ENCODE measurements at places on chromosomes 5 and 9.

GRCh38 chr9:94860678-94861588 is 134.4 kb downstream of the AOPEP start:
- DNase-seq: peak; percentile 86

GRCh38 chr9:127979333-127980059 is 1.3 kb downstream of the EEIG1 start:
- DNase-seq: no peak

DNA sequence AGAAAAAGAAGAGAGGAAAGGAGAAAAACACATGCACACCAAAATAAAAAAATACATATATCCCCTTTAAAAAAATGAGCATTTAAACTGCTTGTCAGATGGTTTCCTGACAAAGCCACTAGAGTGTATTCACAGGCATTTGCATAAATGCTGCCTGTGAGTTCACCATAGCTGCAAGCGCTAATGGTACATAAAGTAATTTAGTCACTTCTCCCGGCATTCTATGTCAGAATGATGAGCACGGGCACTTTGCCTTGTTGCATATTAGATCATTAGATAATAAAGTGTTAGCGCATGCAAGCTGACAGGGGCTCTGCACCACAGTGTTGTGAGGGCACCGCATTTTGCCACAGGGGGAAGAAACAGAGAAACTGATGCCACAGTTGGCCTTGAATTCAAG is 280.6 kb downstream of the EBF1 start:
- no peak for DNase-seq

DNA sequence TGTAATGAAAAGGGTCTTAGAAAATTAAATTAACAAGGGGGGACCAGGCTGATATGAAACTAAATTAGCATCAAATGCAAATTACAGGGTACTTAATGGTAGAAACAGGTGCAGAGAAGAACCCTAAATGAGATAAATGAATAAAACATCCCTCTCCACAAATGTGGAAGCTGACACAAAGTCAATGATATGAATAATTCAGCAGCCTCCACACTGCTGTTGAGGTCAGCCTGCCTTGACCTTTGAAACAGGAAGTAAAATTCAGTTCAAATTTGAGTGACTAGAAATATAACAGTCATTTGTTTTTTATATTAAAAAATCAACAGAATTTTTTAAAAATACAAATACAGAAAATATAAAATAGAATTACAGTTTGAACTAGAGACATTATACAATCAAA is 40.0 kb downstream of the EBF1 start:
- DNase-seq: no peak

GRCh38 chr5:112529525-112529924 is 110.4 kb upstream of the EPB41L4A start:
- no peak for DNase-seq

All from GM04504 (cell line).